ENCODE measurements at places on chromosomes 5 and 9.
A peak's percentile ranks its signal among the peaks of the same experiment; 100 is the strongest.

GRCh38 chr5:54835647-54836046, 149.7 kb downstream of the ESM1 start:
- no peak for DNase-seq

GRCh38 chr5:35819026-35819425, 37.7 kb upstream of the IL7R start:
- DNase-seq: no peak

DNA sequence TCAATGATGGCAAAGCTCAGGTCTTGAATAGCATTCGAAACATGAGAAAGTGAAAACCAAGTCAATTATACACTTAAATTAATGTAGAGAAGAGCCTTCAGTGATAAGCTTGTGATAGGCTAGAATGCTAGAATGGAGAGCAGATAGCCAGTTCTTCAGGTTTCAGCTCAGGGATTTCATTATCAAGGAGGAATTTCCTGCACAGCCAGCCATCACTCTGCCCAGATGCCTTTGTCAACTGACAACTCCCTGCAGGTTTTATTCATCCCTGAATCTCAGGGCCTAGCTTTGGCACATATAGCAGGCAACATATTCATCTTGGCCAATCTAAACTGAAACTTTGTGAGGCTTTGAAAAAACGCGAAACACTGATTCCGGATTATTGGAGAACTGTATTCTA, 199.3 kb upstream of the CDH6 start:
- no peak for DNase-seq

DNA sequence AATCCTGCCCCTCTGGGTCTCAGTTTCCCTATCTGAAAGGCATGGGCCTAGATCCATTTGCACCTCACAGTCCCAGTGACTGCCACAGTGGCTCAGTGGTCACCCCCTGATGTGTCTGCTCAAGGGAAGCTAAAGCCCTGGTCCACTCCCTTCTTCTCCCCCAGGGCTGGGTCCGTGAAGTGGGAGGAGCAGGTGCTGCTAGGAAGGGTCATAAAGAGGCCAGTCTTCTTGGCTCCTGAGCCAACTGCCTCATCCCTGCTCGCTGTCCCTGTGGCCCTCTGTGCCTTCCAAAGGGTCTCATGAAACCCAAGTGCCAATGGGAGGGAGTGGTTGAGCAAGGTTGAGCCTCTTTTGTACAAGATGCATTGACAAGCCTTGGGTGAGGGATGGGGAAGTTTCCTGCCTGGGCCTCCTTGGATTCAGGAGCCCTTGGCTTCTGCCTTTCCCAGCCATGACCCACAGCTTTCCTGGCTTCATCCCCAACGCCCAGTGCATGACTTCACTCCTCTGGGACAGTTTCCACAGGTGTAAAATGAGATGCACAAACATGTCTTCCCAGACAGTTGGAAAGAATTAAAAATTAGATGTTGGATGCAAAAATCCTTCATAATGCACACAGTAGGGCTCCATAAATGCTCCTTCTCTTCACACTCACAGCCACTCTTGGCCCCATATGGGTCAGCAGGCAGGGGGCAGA, 1.6 kb upstream of the SLC6A7 start:
- DNase-seq: no peak

- DNase-seq: no peak
These were observed 28.6 kb downstream of the GPRIN1 start for GRCh38 chr5:176581361-176581760.

DNA sequence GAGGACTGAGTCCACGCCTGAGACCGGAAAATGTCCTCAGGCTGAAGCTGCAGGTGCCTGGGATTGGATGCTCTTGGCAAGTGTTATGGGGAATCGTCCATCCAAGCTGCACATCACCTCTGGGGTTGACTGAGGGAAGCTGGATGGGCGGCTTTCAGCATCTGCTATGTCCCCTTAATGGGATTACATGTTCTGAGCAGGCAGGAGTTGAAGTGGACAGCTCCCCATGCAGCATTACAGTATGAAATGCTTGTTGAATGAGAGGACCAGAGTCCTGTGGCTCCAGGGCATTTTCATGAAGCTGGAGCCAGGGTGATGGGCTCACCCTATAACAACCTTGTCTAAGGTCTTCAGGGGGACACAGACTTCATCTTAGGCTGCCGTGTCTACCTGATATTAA, 270.9 kb downstream of the HSPA4 start:
- no peak for DNase-seq

DNA sequence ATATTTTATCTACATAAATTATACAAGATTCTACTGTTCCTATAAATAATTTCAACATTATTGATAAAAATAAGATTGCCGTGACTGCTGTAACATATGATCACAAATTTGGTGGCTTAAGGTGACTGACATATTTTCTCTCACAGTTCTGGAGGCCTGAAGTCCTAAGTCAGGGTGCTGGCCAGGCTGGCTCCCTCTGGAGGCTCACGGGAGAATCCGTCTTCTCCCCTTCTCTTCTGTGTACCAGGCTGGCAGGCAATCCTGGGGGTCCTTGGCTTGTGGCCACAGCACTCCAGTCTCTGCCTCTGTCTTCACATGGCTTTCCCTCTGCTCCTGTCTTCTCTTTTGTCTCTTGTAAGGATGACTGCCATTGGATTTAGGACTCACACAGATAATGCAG, 31.7 kb upstream of the IRX2 start:
- DNase-seq: no peak

GRCh38 chr9:18490641-18491370, 16.9 kb downstream of the ADAMTSL1 start:
- peak; percentile 98 for DNase-seq

All from GM04503 (cell line).